ENCODE measurements at places on chromosomes 3 and 15.

DNA sequence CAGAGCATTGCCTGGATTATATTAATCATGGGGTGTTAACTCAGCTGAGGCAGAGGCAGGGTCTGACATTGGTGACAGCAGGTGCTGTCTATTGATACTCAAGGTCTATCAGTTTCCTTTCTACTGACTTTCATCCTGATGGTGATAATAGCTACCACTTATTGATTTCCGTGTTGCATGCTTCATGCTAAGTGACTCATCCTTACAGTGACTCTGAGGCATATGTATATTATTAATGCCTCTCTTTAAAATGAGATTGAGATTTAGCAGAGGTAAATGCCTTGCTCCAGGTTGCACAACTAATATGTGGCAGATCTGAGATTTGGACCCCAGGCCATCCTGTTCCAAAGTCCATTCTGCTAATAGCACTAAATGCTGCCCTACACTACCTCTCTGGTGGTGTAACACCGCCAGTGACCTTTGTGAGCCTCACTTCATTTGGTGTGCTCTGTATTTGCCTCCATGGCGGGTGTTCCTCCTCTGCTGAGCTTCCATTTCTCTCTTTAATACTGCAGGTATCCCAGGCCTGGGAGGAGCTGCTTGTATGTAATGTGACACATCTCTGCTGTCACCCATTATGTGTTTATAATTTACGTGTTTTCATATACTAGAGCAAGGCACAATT lies 50.4 kb downstream of the GPR171 start:
- DNase-seq, result no peak

DNA sequence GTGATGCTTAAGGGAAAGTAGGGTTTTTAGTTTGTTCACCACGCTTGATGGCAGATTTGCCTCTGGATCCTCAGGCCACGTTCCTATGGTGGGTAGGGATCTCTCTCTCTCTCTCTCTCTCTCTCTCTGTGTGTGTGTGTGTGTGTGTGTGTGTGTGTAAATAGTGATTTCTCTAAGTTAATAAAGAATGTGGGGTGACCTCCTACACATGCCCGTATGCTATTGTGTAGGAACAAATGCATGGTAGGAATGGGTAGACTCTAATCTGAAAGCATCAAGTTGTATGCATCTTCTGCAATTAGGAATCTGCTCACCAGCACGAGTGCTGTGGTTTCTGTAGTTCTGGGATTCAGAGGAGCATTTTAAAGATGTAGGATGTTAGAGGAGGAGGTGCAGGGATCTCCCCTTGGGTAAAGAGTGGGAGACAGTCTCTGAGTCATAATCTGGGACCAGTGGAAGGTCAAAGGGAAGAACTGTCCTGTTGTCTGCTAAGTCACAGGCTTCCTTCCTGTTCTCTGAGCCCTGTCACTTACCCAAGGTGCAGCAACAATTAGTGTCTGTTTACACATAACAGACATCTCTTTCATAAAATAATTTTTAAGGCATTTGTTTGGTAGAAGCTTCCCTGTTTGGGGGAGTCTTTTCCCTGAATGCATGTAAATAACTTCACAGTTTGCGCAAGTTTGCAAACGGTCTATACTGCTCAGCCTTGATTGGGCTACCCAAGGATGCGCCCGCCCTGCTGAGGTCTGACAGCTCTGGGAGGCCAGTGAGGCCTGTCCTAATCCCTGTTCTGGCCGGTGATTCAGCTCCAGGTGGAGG lies 139.8 kb downstream of the IGF1R start:
- no peak for DNase-seq

GRCh38 chr3:189133768-189134167 lies 38.0 kb upstream of the TPRG1 start:
- DNase-seq, result no peak

DNA sequence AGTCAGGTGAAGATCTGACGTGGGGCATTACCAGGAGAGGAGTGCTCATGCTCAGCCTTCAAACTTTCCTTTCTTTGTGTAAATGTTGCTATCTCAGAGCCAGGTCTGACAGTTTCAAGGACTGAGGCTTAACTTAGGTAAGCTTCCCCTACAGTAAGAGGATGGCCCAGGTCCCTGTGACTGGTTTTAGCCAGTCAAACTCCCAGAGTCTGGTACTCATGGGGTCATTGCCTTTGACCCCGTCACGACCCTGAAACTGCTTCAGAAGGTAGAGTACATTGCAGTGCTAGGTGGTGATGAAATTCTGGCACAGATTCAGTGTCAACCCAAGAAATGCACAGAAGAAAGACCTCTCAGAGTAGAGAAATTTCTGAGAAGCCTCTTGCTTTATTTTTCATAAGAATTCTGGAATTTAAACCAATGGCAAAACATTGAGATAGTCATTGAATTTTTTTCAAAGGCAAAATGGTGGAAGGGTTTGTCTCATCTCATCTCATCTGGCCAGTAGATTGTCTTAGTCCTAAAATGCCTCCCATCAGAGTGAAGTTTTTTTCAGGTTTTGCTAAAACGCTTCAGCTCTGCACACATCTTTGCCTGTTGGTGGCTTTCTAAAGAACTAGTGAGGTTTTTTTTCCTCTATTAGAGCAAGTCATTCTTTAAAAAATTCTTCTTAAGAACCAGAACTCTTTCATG lies 23.1 kb downstream of the ZBTB38 start:
- no peak for DNase-seq

- DNase-seq, result no peak
These were observed at the start of gene DNAH1 for GRCh38 chr3:52315977-52316764. DNAH1 (plus strand) TSS chr3:52316319; CDS start chr3:52322443, 6,124 bp downstream.

All from GM13977 (cell line).